Coronary artery (tissue), 2 donors: ENCODE measurements at places on chromosomes 5 and 9.

DNA sequence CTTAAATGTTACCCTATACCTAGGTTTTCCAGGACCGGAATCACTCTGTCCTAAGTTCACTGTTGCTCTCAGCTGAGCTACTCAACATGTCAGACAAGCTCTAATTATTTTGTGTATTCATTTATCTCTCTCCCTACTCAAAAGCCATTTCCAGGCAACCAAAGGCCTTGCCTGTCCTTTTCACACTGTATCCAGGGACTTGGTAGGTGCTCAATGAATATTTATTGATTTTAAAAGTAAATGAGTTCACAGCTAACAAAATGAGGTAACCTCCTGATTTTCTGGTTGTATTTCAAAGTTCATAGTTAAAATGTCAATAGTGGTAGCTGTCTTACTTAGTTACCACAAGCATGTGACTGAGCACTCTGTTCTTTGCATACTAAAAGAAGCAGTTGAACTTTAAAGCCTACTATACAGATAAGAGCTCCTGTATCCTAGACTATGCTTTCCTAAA lies 522.2 kb downstream of the ACTL7B start:
- no peak for DNase-seq

DNA sequence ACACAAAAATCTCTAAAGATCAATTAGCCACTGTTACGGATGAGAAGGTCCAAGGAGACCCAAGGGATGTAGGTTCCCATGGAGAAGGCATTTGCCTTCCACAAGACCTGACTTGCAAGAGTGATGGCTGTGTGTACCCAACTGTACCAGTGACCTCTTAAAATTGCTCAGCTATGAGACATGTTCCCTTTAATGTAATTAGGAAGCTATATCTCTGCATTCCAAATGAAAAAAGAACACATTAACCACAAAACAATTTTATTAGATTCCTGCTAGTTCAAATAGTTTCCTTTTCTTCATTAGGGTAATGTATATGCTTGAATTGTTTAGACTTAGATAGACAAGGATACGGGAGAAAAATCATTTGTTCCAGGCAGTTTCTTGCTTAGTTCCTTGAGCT lies 3.3 kb downstream of the OR2Y1 start:
- DNase-seq = no peak

DNA sequence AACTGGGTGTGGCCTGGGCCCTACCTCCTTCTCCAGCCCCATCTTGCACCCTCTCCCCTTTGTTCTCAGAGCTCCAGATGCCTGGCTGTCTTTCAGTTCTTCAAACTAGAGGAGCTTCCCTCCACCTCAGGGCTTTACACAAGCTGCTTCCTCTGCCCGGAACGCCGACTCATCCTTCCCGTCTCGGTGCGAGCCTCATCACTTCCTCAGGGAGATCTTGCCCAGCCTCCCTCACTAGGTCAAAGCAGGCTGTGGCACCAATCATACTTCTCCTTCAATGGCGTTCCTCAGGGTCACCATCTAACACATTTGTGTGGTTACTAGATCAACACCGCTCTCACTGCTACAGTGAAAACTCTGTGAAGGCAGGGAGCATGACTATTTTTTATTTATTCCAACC lies 56.2 kb upstream of the ZSWIM6 start:
- no peak for DNase-seq

GRCh38 chr9:97504381-97505216 lies 3.1 kb downstream of the TMOD1 start:
- DNase-seq = no peak

GRCh38 chr5:150621301-150621700 lies 19.2 kb upstream of the SYNPO start:
- no peak for DNase-seq

- DNase-seq = no peak
Observed at GRCh38 chr5:152358861-152359568, 46.1 kb downstream of the NMUR2 start.

DNA sequence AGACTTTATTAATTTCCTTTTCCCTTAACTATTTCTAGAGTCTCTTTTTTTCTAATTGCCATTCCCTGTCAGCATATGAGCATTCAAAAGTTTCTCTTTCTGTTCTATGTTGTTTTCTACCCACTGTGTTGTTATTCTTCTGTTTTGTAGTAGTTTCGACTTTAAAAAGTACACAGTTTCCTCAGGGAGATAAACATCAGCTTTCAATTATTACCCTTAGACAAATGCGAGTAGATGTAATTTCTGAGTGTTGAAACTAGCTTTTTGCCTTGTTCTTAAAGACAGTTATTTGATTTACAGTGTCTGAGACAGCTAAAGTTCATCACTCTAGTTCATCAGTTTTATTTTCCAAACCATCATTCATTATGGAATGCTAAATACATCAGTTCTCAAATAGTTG lies 19.5 kb downstream of the MTREX start:
- DNase-seq = no peak

DNA sequence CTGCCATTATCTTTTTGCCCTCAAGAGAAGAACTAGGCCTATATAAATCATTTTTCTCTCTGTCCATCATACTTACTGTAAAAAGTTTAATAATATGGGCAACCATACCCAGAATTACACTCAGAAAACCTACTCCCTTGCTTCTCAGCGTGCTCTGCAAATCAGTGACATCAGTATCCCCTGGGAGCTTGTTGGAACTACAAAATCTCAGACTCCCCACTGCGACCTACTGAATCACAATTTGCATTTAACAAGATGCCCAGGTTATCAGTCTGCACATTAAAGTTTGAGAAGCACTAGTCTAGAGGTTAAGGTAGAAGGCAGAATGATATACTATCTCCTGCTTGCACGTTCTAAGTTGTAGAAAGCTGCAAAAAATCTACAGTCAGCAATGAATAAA lies 127.2 kb downstream of the MLLT3 start:
- DNase-seq = no peak

DNA sequence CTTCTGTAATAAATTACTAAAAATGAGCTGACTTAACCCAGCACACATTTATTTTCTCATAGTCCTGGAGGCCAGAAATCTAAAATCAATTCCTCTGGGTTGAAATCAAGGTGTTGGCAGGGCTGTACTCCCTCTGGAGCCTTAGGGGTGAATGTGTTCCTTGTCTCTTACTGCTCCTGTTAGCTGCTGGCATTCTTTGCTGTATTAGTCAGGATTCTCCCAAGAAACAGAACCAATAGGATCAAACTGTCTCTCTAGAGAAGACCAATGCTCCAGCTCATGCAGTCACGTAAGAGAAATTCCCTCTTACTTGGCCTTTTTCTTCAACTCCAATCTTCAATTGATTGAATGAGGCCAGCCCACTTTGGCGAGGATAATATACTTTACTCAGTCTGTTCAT lies 15.3 kb upstream of the CD180 start:
- no peak for DNase-seq

GRCh38 chr9:93130861-93131481 lies 3.1 kb downstream of the NINJ1 start:
- no peak for DNase-seq

DNA sequence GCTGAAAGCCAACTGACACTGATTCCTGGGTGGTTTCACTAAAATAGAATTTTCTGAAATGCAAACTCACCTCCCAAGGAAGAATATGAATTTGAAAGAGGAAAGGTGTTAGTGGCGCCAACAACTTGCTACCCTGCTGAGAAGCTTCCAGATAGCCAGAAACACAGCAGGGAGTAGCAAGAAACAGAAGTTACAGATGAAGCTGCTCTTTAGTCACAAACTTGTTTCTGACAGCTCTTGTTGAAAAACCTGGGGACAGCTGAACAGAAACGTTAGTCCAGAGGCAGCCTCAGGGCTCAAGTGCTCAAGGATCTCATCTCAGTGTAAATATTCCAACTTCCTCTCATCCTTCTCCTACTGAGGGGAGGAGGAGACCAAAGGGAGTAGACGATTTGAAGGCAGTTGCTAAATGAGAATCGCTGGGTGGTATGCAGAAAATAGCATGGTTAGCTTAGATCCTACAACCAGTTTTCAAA lies 184.1 kb downstream of the PDE4D start:
- no peak for DNase-seq

GRCh38 chr5:75916144-75916543 lies 167.0 kb upstream of the SV2C start:
- no peak for DNase-seq

- no peak for DNase-seq
Observed at GRCh38 chr9:77588271-77588937, 59.7 kb downstream of the GNA14 start.

GRCh38 chr5:39526914-39527477 lies 102.2 kb upstream of the DAB2 start:
- no peak for DNase-seq

DNA sequence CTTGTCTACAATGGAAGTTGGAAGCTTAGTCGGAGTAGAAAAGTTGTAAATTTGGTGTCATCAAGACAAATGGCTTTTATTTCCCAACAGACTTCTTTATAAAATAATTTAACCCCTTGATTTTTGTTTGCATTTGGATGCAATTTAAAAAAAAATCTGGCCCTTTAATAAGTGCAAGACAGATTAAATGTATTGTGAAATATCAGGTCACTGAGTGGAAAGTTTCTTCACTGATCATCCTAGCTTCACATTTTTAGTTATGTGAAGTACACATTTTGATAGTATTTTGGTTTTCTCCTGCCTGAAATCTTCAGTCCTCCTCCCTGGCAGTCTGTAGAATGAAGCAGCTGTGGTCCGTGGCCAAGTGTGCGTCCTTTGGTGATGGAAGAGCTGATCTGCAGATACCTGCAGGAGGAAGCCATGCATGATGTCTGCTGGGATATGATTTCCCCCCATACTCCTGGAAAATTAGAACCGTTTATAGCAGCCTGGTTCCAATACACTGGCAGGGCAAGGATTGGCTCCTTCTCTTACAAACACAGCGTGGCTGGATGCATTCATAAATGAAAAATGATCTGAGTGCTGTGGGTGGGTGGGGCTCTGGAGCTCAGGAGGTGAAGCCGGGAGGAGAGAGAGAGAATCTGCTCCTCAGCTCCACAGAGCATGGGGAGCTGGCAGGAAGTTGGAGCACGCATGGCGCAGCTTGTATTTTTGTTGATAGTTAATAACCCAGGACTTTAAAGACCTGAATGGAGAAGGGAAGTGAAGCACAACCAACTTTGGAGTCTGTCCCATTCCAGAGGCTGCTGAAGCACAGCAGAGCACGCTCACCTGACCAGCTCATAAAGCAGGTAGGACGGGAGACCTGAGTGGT lies 238.4 kb downstream of the GOLPH3 start:
- no peak for DNase-seq

DNA sequence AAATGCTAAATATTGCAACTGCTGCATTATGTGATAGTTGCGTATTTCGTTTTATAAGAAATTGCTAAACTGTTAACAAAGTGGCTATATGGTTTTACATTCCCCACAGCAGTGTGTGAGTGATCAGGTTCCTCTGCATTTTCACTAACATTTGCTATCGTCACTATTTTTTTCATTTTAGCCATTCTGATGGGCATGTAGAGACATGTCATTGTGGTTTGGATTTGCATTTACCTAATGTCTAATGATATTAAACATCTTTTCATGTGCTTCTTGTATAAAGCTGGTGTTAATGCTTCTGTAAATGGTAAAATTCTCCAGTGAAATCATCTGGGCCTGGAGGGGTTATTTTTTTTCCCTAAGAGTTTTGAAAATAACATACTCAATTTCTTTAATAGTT lies 61.6 kb downstream of the ERCC6L2 start:
- DNase-seq = no peak

- no peak for DNase-seq
Observed at GRCh38 chr9:132943651-132944293, 644 bp downstream of the TSC1 start.

GRCh38 chr5:143721925-143722324 lies 90.0 kb upstream of the HMHB1 start:
- DNase-seq = no peak

GRCh38 chr5:139695178-139695573 lies 47.0 kb downstream of the CXXC5 start:
- no peak for DNase-seq

DNA sequence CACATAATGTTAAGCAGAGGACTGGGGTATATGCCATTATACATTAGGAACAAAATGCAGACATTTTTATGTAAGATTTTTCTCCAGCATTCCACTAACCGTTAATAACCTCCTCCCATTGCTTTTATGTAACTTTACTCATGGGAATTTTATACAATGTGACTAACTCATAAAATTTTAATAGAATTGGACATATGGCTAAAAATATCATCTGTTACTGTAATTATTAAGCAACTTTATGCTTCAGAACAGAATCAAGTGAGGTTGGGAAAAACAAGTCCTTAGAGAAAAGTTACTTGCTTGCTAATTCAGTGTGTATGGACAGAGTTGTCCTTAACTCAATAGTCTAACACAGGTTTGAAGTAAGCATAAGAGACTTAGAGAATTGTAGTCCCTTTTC lies 54.8 kb upstream of the PCSK1 start:
- DNase-seq = no peak

- DNase-seq = no peak
Observed at GRCh38 chr9:13809401-13809800, 504.5 kb downstream of the NFIB start.
